ENCODE measurements at places on chromosomes 3 and 15. TPM values are rescaled to one million over a fixed set of nuclear protein-coding genes. Genes with fewer than 3 reads are reported as not detected.

DNA sequence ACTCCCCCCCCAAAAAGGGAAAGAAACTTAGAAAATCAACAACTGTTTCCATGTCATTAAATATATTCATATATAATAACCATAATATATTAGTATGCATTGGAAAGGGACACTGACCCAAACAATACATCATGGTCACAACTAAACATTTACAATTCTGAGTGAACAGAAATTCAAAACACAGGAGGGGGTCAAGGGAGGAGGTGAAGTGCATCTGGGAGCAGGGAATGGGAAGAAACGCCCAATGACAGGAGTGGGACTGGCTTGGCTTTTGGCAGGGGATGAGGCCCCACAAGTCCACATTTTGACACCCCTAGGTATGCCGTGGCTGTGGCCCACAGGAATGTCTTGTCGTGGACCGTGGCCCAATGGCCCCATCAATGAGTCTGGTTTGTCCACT lies 41.1 kb downstream of the FGD5 start:
- H3K4me3 ChIP-seq: no peak overlapping the region
- no peak for DNase-seq
- peaks cover 3% of the 10 kb centered on the region for H3K27me3 ChIP-seq
- H3K27ac ChIP-seq: no peak overlapping the region

Gene PRSS50
- total RNA-seq: not detected

Gene PPARG
- total RNA-seq: 4.4 TPM

GRCh38 chr3:99686955-99687612 lies 48.7 kb downstream of the COL8A1 start:
- H3K36me3 ChIP-seq: peaks cover 15% of the 10 kb centered on the region
- no peak overlapping the region for H3K27ac ChIP-seq
- H3K27me3 ChIP-seq: no peaks in the 10 kb centered on the region
- DNase-seq: no peak
- H3K4me1 ChIP-seq: no peaks in the 10 kb centered on the region

Gene ENTPD3
- 0.53 TPM for total RNA-seq

DNA sequence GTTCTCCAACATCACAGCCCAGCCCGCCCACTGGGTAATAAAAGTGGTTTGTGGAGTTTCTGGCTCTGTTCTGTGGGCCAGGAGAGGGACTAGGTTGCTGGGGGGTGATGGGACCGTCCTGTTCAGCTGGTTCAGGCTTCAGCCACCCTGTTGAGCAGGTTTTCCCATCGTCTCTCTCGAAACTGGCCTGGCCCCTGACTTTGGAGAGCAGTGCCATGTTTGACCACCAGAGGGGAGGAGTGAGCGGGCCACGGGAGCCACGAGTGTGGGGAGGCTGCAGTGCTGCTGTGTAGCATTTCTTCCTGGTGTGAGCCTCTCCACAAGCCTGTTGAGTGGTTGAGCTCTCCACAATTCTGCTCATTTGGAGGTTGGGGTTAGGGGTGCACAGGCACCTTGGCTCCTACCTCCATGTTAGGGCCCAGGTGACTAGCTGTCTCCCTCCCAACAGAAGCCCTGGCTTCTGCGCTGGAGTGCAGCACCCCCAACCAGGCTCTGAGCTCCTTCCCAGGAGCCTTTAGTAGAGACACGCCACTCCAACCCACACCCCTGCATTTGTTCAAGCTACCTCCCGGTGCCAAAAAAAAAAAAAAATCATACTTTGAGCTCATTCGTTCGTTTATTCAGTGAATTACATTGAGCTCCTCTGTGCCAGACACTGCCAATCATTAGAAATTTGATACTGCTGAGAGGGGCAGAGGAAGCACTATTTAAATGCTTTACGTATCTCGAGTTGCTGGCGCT lies 13.9 kb downstream of the SPINT1 start:
- peaks cover 3% of the 10 kb centered on the region for H3K27me3 ChIP-seq
- H3K4me1 ChIP-seq: peaks cover 2% of the 10 kb centered on the region
- H3K4me3 ChIP-seq: no peak overlapping the region
- H3K27ac ChIP-seq: no peak overlapping the region
- DNase-seq: no peak

Gene VGLL3
- total RNA-seq: 53.8 TPM

Gene RGMA
- total RNA-seq: 6.2 TPM

Gene WDR93
- total RNA-seq: not detected

DNA sequence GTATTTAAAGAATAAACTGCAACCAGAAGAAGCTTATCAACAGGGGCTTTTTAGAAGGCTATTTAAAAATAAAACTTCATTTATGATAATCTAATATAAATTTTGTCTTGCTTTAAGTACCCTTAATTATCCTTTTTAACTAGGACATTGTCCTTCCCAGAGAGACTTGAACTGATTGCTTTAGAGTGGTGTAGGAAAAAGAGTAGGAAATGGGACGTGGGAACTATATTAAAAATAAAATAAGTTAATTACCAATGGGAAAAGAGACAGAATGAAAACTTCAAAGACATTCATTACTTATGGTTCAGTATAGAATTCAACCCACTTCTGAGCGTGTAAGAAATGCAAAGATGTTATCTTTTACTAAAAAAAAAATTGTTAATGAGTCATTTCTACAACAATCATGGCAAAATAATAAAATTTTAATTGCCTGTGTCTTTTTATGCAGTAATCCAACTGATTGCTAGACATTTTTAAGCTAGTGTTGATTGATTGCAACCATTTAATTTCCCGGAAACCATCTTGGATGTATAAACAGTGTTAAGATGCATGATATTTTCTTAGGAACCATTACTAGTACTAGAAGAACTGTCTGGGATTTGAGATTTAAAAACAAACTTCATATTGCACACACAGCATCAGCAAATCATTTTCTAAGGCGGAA lies 298.8 kb upstream of the UMPS start:
- no peak overlapping the region for H3K4me3 ChIP-seq
- H3K4me1 ChIP-seq: peaks cover 5% of the 10 kb centered on the region
- no peaks in the 10 kb centered on the region for H3K27me3 ChIP-seq
- H3K27ac ChIP-seq: no peak overlapping the region
- DNase-seq: no peak

DNA sequence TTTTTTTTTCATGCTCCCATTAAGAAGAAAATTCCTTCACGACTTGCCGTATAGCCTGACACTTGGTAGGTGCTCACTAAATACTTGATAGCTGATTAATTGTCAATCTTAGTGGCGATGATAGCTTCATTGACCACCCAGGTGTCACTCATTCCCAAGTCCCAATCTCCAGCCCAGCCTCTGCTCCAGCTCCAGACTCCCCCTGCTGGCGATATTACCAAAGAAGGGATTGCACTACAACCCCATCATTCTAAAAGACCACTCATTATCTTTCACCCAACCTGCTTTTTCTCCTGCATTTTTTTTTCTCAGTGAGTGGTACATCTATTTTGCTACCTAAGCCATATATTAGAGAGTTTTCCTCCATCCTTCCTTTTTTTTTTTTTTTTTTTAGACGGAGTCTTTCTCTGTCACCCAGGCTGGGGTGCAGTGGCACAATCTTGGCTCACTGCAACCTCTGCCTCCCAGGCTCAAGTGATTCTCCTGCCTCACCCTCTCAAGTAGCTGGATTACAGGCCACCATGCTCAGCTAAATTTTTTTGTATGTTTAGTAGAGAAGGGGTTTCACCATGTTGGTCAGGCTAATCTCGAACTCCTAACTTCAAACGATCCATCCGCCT lies 19.5 kb upstream of the COMMD2 start:
- H3K27ac ChIP-seq: no peak overlapping the region
- H3K27me3 ChIP-seq: no peaks in the 10 kb centered on the region
- H3K4me3 ChIP-seq: no peak overlapping the region
- H3K36me3 ChIP-seq: no peaks in the 10 kb centered on the region
- no peaks in the 10 kb centered on the region for H3K4me1 ChIP-seq

DNA sequence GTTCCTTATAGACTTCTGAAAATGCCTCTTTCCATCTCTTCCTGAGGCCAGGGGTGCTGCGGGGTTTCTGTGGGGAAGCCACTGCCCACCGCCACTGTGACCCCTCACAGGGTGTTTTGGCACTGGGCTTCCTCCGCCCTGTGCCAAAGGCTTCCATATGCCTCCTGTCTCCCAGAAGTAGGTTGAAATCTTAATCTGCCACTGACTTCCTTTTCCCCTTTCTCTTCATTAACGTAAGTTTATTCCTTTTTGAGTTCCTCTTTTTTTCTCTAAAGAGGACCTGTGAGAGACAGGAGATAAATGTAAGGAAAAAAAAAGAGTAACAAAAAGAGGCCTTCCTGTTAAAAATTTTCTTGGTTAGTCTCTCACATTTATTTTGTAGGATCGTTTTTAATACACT lies 220.5 kb downstream of the CTNNB1 start:
- no peak overlapping the region for H3K4me3 ChIP-seq
- H3K4me1 ChIP-seq: peaks cover 8% of the 10 kb centered on the region
- peaks cover 7% of the 10 kb centered on the region for H3K27me3 ChIP-seq
- H3K36me3 ChIP-seq: no peaks in the 10 kb centered on the region
- no peak for DNase-seq
- no peak overlapping the region for H3K27ac ChIP-seq

DNA sequence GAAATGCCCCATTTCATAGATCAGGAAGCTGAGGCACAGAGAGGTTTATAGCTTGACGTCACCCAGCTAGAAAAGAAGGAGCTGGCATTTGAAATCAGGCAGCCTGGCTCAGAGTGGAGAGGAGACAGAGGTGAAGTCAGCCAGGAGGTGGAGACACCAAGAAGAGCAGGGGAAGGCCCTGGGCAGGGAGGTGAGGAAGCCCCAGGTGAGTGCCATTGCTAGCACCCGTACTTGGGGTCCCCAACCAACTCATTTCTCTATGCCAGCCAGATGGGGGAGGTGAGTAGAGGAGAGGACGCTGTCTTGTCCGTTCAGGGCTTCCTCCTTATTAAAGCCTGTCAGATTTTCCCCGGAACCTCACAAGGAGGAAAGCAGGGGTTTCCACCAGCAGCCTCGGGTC lies 149.6 kb upstream of the TLE3 start:
- no peaks in the 10 kb centered on the region for H3K4me1 ChIP-seq
- DNase-seq: no peak
- peaks cover 7% of the 10 kb centered on the region for H3K27me3 ChIP-seq
- no peak overlapping the region for H3K27ac ChIP-seq

DNA sequence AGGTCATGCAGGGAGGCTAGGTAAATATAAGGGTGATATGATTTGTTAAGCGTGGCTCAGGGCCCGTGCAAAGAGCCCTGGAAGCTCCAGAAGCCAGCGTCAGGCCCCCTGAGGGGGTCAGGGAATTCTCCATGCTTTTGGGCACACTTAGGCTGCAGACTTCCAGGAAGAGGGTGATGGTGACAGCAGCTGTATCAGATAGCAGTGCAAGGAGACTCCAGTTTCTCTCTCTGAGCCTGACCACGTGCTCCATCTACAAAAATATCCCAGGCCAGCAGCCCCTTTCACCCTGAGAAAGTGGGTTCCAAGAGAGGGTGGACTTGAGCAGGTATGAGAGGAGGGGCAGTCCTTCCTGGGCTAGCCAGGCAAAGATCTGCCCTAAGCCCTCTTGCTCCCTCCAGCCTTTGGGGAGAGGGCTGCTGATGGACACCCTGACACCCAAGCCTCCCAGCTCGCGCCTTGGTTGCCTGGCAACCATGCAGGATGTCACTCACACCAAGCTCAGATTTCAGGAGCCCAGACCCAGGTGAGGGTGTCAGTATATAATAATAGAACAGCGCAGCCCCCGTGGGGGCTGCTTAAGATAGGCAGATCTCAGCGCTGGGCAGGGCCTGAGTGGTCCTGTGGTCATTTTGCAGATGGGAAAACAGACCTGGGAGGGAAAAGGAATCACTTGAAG lies 35.8 kb downstream of the ATP2B2 start:
- H3K4me1 ChIP-seq: no peaks in the 10 kb centered on the region
- H3K27ac ChIP-seq: no peak overlapping the region
- H3K27me3 ChIP-seq: peaks cover 16% of the 10 kb centered on the region
- no peak overlapping the region for H3K4me3 ChIP-seq
- H3K36me3 ChIP-seq: no peaks in the 10 kb centered on the region

Gene MME
- 55.5 TPM for total RNA-seq

GRCh38 chr3:46890132-46890531 lies 12.6 kb downstream of the PTH1R start:
- no peak overlapping the region for H3K27ac ChIP-seq
- H3K4me1 ChIP-seq: peaks cover 7% of the 10 kb centered on the region
- DNase-seq: no peak
- no peak overlapping the region for H3K4me3 ChIP-seq
- peaks cover 27% of the 10 kb centered on the region for H3K27me3 ChIP-seq

GRCh38 chr15:45776772-45777171 lies 141.9 kb downstream of the SQOR start:
- no peaks in the 10 kb centered on the region for H3K4me1 ChIP-seq
- H3K27me3 ChIP-seq: no peaks in the 10 kb centered on the region
- H3K27ac ChIP-seq: no peak overlapping the region
- no peak overlapping the region for H3K4me3 ChIP-seq

Gene POPDC2
- 2.1 TPM for total RNA-seq

GRCh38 chr3:70740872-70741271 lies 428.4 kb upstream of the MDFIC2 start:
- H3K4me1 ChIP-seq: peaks cover 3% of the 10 kb centered on the region
- H3K36me3 ChIP-seq: no peaks in the 10 kb centered on the region
- DNase-seq: no peak
- no peak overlapping the region for H3K27ac ChIP-seq

DNA sequence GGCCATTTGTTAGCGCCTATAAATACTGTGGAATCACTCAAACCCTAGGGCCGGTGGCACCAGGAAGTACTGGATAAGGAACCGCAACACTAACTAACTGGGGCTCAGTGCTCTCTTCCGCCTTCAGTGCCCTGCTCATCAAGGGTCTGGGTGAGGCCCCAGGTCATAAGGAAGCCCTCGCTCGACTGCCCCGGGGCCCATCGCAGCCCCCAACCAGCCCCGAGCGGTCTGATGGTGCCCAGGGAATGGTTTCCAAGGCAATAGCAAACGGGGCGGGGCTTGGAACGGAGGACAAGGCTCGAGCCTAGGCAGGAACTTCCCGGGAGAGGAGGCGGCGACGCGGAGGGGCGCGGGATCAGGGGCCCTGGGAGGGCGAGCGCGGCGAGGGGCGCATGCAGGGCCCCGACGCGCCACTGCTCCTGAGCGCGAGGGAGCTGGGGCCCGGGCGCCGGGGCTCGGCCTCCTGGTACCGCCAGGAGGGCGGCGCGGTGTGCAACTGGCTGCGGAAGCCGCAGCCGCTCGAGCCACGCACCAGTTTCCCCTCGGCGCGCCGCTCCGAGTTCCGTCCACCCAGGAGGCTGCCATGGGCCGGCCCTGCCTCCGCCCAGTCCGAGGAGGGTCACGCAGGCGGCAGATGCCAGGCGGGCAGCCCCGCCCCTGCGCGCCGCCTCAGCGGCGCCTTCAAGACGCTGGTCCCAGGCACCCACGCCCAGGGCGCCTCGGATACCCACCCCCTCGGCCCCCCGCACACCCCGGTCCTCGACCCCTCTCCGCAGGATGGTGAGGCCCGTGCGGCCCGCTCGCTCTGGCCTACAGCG lies at the start of gene TTLL3:
TSS of gene TTLL3 (plus strand) at position 648 of the 818 bp plus-strand sequence. CDS start 400 bp downstream, outside the sequence.
- H3K27ac ChIP-seq: peak within 1 kb of the TSS; percentile 58
- H3K36me3 ChIP-seq: peaks cover 22% of the 10 kb centered on the region
- peak within 1 kb of the TSS; percentile 58 for H3K4me3 ChIP-seq
- peak; percentile 21 for DNase-seq
- H3K27me3 ChIP-seq: no peaks in the 10 kb centered on the region

- peak; percentile 45 for DNase-seq
- H3K36me3 ChIP-seq: no peaks in the 10 kb centered on the region
- H3K27ac ChIP-seq: no peak overlapping the region
- H3K4me1 ChIP-seq: peaks cover 5% of the 10 kb centered on the region
- H3K27me3 ChIP-seq: no peaks in the 10 kb centered on the region
These were observed 110.2 kb downstream of the NR1I2 start for GRCh38 chr3:119891944-119892721.

Measured in astrocyte (in vitro differentiated cells and primary cell).